ENCODE measurements at places on chromosomes 6 and 20.

- no peak for DNase-seq
These were observed 27.8 kb downstream of the CLIC5 start for GRCh38 chr6:45987856-45988255.

- no peak for DNase-seq
These were observed 6.2 kb downstream of the CSTL1 start for GRCh38 chr20:23445596-23446217.

DNA sequence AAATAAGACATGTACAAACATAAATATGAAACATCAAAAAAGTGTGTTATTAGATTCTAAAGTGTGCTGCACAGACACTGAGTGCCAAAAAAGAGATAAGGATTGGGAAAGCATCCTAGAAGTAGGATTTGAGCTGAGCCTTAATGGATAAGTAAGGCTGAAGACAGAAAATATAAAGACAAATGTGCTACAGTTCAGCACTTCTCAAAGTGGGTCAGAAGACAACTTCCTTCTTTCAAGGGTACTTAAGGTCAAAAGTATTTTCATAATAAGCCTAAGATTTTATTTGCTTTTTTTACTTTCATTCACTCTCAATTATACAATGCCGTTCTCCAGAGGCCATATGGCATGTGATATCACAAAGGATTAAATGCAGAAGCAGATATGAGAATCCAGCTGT is 16.8 kb downstream of the USP45 start:
- DNase-seq: no peak

DNA sequence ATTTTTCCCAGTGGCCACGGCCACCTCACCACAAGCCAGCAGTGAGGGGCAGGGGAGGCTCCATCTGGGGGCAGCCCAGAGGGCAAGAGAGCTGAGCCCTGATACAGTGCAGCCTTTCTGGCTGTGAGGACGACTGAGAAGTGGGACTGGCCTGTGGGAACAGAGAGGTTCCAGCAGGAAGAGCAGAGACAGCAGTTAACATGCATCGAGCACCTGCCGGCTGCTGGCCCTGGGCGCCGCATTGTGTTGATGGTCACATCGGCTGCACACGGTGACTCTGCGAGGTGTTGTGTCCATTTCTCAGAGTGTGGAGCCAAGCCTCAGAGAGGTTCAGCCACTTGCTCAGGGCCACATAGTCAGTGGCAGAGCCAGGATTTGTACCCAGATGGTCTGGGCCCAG is 9.8 kb downstream of the FOXS1 start:
- no peak for DNase-seq
